ENCODE measurements at places on chromosomes 5 and 9.

DNA sequence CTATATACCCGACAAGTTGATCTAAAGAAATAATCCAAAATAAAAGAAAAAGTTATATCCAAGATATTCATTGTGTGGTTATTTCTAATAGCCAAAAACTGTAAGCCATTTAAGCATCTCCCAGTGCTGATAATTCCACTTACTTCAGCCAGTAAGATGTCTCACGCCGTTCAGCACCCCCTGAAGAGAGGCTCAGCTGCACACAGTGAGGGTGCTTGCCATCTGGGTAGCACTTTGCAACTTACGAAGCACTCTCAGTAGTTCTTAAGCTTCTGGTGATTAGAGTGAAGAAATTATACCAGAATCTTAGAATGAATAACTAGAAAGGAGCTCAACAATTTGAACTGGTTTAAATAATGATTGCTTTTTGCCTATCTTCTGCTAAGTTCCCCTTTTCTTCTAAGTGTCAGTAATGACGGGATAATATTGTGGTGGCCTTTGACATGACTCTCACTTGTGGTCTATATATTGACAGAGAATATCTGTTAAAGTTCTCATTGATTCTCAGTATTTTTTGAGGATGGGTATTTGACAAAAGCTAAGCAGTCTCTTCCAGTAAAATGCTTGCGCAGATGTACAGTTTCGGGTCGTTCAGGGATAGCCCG lies 26.2 kb upstream of the LTC4S start:
- no peak for DNase-seq

GRCh38 chr9:107466826-107467225 lies 22.7 kb downstream of the KLF4 start:
- DNase-seq: no peak

GRCh38 chr9:68690088-68690487 lies 15.0 kb upstream of the PIP5K1B start:
- peak; percentile 61 for DNase-seq

GRCh38 chr5:34719029-34719428 lies 62.9 kb downstream of the RAI14 start:
- no peak for DNase-seq

DNA sequence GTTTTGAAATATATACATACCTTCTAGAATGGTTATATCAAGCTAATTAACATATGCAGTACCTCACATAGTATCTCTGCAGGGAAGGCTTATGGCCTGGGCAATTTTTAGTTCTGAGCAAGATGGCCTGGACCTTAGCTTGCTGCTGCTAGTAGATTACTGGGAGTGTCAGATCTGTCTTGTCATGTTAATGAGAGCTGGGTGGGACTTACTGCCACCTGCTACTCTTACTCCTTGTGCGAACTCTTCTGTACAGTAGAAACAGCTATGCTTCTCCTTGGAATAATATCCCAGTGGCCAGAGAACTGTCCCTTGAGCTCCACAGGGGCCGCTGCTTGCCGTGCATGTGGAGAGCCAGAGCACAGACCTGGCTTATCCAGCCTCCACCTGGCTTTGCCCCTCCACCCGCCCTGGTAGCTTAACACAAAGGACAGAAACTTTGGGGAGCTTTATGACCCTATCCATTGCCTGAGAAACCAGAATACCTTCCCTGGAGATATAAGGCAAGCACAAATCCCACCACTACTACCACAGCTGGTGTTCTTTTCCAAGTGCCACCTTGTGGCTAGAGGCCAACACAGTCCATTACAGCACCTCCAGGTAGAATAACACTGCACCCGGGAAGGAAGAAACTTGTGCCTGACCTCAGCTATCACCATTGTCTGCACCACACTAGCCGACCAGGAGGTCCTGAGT lies 74.4 kb upstream of the RUSC2 start:
- DNase-seq: no peak

GRCh38 chr5:158637039-158637438 lies 462.7 kb downstream of the EBF1 start:
- DNase-seq: no peak

GRCh38 chr5:132764051-132764450 lies 13.0 kb downstream of the SEPTIN8 start:
- DNase-seq: peak; percentile 51

- DNase-seq: no peak
Measured at GRCh38 chr5:157294407-157295091, 28.6 kb downstream of the CYFIP2 start.

DNA sequence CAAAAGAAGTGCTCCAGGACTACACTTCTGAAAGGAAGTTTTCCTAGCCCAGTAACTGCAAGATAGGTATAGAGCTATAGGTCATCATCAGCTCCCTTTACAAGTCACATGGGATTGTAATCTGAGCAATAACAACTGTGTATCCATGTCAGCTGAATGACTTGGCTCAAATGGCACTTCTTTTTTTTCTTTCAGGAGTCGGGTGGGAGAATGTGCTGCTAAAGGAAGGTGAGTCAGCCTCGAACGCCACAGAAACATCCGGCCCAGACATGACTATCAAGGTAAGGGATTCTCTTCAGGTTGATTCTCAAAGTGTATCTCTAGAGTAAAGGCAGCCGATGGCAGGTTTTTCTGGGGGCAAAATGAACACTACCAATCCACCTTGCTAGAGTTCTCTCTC lies 192.2 kb downstream of the C9orf152 start:
- no peak for DNase-seq

- DNase-seq: no peak
Measured at GRCh38 chr5:134005417-134006061, 764 bp upstream of the VDAC1 start.

DNA sequence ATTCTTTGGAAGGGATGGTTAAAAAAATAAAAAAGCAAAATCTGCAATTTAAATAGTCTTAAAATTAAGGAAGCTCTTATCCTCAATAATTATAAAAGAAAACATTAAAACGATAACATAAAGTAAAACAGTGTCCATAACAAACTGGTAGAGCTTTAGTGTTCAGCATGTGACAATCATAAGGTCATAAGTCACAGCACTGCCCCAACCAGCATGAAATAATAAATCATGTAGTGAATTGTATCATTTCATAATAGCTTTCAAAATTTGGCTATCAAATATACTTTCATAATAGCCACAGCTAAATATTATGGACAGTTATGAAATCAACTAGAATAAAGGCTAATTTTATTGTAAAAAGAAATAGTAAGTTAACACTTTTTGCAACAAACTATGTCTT lies 10.0 kb downstream of the NR3C1 start:
- no peak for DNase-seq

- DNase-seq: no peak
Measured at GRCh38 chr9:116144038-116144437, 9.6 kb upstream of the PAPPA start.

- no peak for DNase-seq
Measured at GRCh38 chr5:72305194-72306142, 14.6 kb downstream of the MRPS27 start.

DNA sequence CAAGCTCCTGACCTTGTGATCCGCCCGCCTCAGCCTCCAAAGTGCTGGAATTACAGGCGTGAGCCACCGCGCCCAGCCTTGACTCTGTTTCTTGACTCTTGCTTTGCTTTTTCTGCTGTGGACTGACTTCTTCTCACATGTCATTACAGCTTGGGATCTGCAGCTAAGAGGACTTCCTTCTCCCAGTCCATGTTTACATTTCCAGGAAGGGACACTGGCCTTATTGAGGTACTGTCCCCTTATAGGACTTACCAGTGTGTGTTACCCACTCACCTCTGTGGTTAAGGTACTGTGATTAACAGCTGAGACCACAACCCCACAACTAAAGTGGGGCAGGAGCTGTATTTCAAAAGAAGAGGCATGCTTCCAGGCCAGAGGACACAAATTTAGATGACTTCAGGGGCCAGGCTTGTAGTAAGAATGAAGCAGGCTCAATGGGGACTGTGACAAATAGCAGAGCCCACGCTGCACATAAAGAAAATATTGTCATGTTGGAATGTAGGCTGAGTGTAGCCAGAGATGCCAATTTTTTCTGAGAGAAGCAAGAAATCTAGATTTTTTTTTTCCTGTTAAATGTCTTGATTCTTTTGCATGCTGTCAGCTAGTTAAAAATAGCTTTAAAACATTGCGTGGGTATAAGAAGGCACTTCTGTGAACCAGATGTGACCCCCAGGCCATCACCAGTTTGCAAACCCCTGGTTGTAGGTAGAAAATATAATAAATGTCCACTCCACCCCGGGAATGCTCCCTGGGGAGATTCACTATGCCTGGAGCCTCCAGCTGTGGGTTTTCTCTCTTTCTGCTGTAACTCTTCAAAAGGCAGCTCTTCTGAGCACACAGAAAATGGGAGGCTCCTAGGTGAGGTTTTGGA lies 75.0 kb downstream of the PTPDC1 start:
- no peak for DNase-seq

- DNase-seq: no peak
Measured at GRCh38 chr9:3660936-3661335, 135.1 kb upstream of the RFX3 start.

GRCh38 chr5:13809921-13810320 lies 134.6 kb downstream of the DNAH5 start:
- DNase-seq: no peak

DNA sequence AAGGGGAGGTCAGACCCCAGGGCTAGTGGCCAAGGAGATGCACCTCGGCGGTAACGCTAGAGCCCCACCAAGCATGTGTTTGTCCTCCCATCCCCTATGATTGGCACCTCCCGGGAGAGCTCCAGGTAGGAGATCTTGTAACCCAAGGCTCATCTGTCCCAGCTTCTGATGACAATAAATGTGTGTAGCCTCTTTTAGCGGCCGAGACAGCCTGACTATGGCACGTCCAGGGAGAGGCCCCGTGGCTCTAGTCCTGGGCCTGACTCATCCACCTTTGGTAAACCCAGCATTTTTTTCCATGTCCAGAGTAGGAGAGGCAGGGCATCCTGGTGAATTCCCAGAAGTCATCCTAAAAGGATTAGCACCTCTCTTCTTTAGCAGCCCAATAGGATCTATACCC lies 39.2 kb downstream of the IRF1 start:
- no peak for DNase-seq

- DNase-seq: no peak
Measured at GRCh38 chr5:73968729-73969128, 342.7 kb downstream of the ARHGEF28 start.

- no peak for DNase-seq
Measured at GRCh38 chr9:34125681-34126206, 754 bp downstream of the DCAF12 start.

DNA sequence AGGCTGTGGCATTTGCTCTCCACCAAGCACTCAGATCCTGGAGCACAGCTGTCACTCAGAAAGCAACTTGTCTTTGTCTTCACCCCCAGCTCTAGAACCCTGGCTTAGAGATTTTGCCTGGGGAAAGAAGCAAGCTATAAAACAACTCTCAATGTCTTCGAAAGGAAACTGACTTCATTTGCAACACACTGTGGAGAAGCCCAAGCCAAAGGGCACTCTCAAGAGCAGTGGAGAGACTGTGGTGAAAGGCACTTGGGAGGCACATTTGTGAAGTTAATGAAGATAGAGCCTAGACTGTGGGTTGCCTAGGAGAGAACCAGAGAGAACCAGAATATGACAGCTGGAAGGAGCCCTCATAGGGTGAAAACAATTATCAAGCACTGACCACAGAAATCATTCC lies 103.4 kb downstream of the CFAP95 start:
- DNase-seq: no peak

GRCh38 chr9:132912131-132912530 lies 32.3 kb downstream of the TSC1 start:
- DNase-seq: no peak

DNA sequence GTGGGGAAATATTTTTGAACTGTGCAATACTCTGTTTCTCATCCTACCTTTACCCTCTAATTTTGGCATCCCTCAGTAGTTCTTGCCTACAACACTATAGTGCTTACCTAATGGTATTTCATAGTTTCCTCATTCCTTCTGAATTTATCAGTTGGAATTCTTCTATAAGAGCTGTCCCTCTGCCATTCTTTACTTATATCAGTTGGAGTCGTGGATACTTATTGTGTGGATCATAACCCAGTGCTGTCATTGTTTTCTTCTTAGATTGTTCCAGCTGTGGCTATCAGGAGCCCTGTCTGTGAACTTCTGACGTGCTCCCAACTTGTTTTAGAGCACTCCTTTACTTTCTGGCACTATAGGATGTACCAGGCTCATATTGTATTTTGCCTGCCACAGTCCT lies 146.1 kb upstream of the OTULINL start:
- no peak for DNase-seq

DNA sequence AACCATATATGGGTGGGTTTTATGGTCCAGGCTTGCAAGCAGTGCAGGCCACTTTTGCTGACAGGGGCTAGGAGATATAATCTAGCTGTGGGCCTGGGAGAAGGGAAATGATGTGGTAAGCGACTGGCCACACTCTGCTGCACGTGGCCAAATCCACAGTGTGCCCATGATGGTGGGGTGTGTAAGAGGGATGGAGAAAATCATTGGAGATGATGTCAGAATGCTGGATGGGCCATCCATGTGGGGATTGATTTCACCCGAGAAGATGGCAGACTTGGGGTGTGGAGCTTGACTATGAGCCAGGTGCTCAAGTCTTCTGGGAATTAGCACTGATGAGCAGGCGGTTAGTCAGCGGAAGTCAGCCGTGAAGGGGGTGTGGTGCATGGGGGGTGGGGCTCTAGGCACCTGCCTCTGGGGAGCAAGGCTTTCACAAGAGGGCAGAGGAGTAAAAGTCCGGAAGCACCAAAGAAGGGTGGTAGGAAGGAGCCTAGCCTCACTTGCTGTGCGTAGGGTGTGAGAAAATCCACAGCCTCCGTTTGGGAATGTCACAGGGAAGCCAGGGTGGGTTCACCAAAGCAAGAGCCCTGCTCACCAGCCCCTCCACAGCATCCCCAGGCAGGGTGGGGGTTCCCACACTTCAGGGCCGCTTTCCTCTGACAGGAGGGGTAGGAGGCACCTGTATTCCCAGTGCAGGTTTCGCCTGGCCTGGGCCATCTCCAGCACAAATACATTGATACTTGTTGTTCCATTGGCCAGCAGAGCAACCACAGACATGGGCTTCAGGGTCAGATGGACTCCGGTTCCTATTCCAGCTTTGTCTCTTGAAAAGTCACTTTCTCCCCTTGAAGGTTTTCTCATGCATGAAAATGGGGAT lies 44.5 kb upstream of the ANGPTL2 start:
- no peak for DNase-seq

GRCh38 chr5:14902826-14903560 lies 31.4 kb upstream of the ANKH start:
- no peak for DNase-seq

GRCh38 chr5:160165137-160166068 lies 46.2 kb upstream of the PWWP2A start:
- DNase-seq: peak; percentile 91

- no peak for DNase-seq
Measured at GRCh38 chr5:11385901-11386293, 518.3 kb downstream of the CTNND2 start.

DNA sequence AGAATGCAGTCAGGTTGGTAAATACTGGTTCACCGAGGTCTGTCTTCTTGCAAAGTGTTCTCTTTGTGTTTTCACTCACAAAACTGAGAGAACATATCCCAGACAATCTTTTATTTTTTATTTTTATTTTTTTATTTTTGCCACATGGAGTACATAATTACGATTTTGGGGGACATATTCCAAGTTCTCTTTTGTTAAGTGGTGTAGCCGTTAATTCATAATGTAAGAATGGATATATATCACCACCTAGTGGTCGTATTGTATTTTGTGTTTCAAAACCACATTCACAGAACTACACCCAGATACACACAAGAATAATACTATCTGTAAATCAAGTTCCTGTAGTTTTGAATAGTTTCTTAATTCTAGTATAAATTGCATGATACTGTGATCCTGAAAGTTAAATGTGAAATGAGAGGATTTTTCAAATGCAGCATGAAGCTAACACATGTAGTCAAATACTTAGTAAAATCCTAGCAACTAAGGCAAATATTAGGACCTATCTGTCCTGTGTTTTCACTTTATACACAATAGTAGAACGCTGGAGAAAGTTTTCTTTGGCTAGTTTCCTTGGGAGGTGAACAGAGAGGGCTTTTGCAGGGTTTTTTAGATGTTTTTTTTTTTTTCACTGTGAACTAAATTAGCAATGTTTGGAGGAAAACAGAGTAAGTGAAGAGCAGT lies 92.7 kb downstream of the VCAN start:
- no peak for DNase-seq
